ENCODE measurements at places on chromosomes 1 and 21.

GRCh38 chr1:72075425-72075824, 206.9 kb downstream of the NEGR1 start:
- no peak for ATAC-seq

GRCh38 chr1:196029410-196029809, 578.8 kb downstream of the KCNT2 start:
- no peak for ATAC-seq

DNA sequence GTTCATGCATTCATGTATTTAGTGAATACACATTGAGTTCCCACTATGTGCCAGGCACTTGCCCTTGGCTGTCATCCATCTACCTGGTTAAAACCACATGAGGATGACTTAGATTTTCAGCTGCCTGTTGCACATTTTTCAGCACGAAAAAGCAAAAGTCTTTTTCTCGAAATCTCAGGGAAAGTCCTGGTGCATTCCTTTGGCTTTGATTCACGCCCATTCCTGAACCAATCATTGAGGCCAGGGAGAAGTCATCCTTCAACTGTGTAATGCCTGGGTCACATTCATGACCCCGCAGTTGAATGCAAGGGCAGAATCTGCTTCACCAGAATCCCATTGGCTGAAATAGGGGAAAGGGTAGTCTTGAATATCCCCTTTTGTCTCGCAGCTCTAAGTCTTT, 84.4 kb downstream of the RNF220 start:
- no peak for ATAC-seq

GRCh38 chr21:44329971-44330681, 9.1 kb downstream of the CFAP410 start:
- ATAC-seq = peak; percentile 4

DNA sequence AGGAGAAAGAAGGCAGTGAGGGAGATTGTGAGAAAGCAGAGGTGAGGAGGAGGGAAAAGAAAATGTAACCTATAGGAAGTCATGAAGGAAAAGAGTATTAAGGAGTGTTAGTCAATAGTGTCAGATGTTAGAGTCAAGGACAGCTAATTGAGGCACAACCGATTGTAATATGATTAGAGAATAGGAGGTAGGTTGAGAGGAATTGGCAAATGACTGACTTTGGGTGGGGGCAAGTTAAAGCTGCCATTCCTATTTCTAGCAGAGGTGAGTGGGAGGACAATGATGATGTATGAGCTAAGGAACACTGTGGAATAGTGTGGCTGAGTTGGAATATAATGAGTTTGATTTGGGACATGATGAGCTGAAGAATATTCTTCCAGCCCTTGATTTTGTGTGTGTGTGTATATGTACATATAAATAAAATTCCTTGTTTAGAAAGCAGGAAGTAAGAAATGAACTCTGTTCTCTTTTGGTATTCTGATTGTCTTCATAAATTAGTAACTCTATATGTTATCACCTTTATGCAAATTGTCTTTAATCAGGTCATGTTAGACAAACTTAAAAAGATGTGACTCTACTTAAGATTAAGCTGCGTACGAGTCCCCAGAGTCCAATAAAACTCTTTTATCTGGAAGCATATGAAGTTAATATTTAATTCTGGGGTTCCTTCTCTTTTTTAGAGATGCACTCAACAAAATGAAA, 98.4 kb downstream of the FNBP1L start:
- ATAC-seq = no peak

- ATAC-seq = no peak
These were observed 5.7 kb downstream of the AGMAT start for GRCh38 chr1:15578921-15579682.

DNA sequence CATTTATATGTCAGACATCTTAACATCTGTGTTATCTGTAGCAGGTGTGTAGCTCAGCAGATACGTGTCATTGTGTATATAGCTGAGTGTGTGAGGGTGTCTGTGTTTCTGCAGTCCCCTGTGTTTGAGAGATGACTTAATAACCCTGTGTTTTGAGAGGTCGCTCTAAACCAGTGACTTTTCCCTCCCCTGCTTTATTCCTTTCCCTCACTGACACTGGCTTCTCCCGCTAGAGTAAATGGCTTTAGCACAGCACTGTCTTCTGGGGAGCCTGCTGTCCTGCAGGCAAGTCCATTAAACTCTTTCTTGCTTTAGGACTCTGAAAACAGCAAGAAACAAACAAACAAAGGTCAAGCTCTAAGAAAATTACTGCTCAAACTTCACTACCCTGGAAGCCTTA, 53.0 kb downstream of the VANGL1 start:
- no peak for ATAC-seq

- no peak for ATAC-seq
These were observed 355.1 kb upstream of the PTBP2 start for GRCh38 chr1:96366516-96366915.

GRCh38 chr1:41072051-41072450, 50.5 kb upstream of the SLFNL1 start:
- ATAC-seq = no peak

GRCh38 chr1:42953182-42954180, 5.2 kb downstream of the SLC2A1 start:
- ATAC-seq = no peak

GRCh38 chr1:55378582-55378981, 163.4 kb upstream of the USP24 start:
- peak; percentile 44 for ATAC-seq

DNA sequence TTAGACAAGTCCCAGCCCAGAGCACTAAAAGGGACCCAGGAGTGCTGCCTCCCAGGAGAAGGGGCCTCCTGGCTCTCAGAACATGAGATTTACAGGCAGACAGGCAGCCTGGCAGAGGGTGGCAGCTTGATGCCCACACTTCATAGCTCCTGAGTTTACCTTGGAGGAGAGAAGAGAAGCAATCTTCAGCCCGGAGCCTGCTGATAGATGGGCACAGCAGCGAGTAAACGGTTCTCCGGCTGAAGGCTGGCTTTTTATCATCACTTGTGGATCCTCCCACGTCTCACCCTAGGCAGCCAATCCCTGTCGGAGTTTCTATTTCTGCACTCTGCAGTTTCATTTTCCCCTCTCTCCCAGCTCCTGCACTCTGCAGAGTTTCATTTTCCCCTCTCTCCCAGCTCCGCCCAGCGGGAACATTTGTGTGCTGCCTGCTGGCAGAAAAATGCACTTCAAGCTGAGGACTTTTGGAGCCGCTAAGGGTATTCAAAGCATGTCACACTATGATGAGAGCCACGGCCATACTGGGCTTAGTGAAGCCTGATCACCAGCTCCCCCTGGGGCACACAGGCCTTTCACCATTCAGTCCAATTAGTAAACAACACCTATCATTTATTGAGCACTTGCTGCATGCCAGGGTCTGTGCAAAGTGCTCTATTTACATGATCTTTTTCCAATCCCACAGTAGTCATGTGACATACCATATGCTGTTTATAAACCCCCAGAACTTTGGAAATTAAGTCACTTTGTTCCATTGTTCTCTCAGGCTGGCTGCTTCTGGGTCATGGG, at the start of gene IFI6:
Gene IFI6, minus strand, starts transcription at position 229 of the 786 bp plus-strand sequence. CDS start 2,878 bp downstream, outside the sequence.
- peak; percentile 99 for ATAC-seq

DNA sequence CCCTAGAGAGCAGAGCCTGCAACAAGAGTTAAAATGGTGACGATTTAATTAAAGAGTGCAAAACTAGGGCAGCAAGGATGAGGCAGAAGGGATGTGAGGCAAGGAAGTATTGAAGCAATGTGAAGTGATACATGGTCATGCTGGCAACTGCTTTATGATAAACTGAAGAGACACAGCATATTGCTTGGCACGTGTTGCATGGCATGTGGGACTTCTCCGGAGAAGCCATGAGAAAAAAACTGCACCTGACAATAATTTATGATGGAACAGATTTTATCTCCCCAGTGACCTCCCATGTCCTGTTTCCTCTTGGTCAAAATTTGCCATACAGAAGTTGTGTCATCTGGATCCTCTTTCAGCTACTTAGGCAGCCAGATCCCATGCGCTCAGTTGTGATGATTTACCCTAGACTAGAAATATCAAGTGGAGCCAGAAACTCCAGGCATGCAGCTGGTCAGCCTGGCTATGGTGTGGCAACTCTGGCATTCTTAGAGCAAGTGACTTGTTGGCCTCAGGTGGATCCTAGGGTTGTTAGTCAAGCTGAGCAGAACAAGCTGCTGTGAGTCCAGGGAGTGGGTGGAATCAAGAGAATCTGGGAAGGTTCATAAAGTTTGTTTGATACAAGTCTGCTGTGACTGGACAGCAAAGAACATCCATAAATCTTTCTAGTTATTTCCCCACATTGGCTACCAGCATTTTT, 611.4 kb upstream of the USP24 start:
- peak; percentile 36 for ATAC-seq

- no peak for ATAC-seq
These were observed 72.3 kb downstream of the MPZL1 start for GRCh38 chr1:167794043-167794442.

GRCh38 chr1:225942574-225942973, 1.6 kb upstream of the LEFTY2 start:
- no peak for ATAC-seq

- no peak for ATAC-seq
These were observed 8.3 kb upstream of the MYSM1 start for GRCh38 chr1:58708166-58708565.

DNA sequence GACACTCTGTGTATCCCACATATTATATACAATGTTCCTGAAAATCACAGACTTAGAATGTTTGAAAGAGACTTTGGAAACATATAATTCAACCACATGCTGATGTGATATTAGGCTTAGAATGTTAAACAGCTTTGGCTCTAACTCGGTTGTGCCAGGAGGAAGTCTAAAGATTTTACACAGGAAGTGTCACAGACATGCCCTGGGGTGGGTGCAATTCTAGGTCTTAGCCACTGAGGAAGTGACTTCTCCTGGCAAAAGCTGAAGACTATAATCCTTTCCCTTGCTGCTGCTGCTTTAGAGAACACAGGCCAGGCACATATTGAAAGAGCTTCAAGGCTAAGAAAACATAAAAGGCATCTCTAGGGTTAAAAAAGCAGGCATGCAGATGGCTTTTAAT, 51.0 kb downstream of the RPL5 start:
- no peak for ATAC-seq

GRCh38 chr21:26751305-26751704, 93.9 kb downstream of the ADAMTS1 start:
- no peak for ATAC-seq

- no peak for ATAC-seq
These were observed 80.5 kb downstream of the PDE9A start for GRCh38 chr21:42733874-42734273.

DNA sequence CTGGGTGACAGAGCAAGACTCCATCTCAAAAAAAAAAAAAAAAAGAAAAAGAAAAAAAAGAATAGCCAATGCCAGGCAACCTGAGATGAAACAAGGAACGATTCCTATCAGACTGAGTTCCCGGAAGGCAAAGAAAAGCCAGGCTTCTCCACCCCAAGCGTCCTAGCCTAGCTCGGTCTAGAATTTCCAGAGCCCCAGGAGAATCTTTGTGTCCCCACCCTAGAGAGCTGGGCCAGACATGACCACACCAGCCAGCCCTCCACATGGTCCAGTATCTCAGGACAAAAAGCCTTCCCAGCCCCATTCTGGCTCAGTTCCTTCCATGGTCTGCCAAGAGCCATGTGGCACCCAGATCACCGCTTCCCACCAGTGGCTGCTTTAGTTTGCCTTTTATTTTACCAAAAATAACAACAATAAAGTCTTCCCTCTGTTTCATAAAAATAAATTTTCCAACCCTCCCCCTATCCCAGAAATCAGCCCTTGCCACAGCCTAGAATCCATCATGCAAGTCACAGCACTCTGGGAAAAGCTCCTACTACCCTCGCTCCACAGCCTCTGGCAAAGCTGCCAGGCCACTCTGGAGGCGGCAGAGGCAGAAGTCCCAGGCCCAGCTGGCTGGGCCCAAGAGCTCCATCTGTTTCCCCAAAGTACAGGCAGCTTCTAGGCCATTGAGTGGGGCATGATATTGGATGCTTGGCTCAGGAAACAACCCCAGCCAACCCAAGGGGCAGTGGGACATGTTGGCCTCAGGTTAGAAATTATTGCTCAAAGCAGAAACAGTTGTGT, 3.5 kb upstream of the MKNK1 start:
- no peak for ATAC-seq

DNA sequence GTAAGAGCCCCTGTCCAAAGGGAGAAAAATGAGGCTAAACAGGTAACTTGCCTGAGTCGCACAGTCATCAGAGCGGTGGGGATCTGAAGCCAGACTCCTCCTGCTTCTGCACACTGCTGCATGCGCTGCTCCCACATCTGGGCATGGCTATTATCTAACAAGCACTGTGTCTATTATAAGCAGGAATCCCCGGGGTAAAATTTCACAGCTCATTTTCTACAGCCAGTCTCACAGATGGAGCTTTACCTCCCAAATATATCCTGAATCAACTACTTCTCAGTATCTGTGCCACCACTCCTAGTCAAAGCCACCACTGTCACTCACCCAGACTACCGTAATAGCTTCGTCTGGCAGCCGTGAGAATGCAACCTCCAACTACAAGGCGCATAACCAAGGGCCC, 9.8 kb downstream of the MTOR start:
- ATAC-seq = no peak

- ATAC-seq = no peak
These were observed 34.2 kb downstream of the AHDC1 start for GRCh38 chr1:27569506-27570291.

GRCh38 chr1:10084045-10084444, 51.3 kb downstream of the UBE4B start:
- ATAC-seq = no peak

DNA sequence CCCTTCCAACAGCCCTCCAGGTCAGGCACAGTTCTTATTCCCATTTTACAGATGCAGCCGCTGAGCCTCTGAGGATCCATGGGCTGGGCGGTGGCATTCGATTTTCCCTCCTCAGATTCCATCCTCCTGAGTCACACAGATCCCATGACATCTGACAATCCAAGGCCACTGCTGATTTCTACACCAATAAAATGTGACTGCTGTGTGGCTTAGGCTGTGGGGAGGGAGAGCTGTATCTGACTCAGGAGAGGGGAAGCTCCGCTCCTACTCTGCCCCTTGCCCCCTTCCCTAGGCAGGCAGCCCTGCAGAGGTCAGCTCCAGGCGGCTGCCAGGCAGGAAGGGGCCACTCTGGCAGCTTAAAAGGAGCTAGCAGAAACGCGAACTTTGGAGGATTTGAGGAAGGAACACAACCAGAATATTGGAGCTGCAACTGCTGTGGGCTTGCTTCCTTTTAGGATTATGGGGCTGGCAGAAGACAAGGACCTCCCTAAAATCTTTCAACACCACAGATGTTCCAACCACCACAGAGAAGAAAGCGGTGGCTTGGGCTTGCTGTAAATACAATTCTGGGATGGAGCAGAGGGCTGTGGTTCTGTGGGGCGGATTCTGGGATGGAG, 50.0 kb downstream of the MRPL37 start:
- ATAC-seq = no peak

DNA sequence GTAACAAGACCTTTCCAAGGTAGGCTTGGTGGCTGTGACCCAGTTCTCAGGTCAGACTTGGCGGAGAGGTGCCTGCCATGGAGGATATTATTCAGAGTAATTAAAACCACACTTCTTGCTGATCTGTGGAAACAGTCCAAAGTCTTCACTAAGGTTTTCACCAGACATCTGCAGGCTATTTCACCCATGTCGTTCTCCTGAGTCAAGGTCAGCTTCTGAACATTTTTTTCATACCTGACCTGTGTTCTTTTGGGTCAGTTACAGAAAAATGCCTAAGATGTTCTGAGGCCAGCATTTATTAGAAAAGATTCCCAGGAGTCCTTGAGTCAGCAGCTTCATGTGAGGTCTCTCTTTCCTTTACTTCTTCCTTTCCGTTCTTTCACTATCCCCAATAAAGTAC, 54.9 kb downstream of the RGL1 start:
- ATAC-seq = peak; percentile 75

GRCh38 chr1:223738465-223739365, 26.4 kb downstream of the CAPN2 start:
- no peak for ATAC-seq
